ENCODE measurements at places on chromosomes 3 and 15. TPM values are rescaled to one million over a fixed set of nuclear protein-coding genes. Genes with fewer than 3 reads are reported as not detected.

The LMCD1 gene
- 22.4 TPM for total RNA-seq

The SI gene
- not detected for total RNA-seq

The TFDP2 gene
- 28.5 TPM for total RNA-seq

The KIF23 gene
- 48.6 TPM for total RNA-seq

The SLC22A13 gene
- total RNA-seq: 0.45 TPM

The TRH gene
- 2.5 TPM for total RNA-seq

The IL20RB gene
- total RNA-seq: 3.9 TPM

The DLG1 gene
- 49.6 TPM for total RNA-seq

The IL5RA gene
- total RNA-seq: not detected

The HRG gene
- total RNA-seq: not detected

The SGO1 gene
- 14.5 TPM for total RNA-seq

The IMPG2 gene
- 0.65 TPM for total RNA-seq

The WNT7A gene
- not detected for total RNA-seq

The SLC28A2 gene
- not detected for total RNA-seq

The TRPM1 gene
- total RNA-seq: not detected

The GOLGA8G gene
- total RNA-seq: not detected

The REC114 gene
- not detected for total RNA-seq

The CLRN1 gene
- not detected for total RNA-seq

The ZBTB11 gene
- total RNA-seq: 23.1 TPM

The MAPKBP1 gene
- total RNA-seq: 12.7 TPM

The SLC25A26 gene
- total RNA-seq: 30.8 TPM

The NEDD4 gene
- 34.3 TPM for total RNA-seq

The CYP11A1 gene
- 0.33 TPM for total RNA-seq

The FLNB gene
- 69.0 TPM for total RNA-seq

The ZNF385D gene
- 11.5 TPM for total RNA-seq

The CTXN2 gene
- not detected for total RNA-seq

The LRRIQ4 gene
- total RNA-seq: 0.09 TPM

The ARL8B gene
- total RNA-seq: 89.0 TPM

The GOLIM4 gene
- total RNA-seq: 50.0 TPM

The ARL6IP5 gene
- 108 TPM for total RNA-seq

The SCN11A gene
- 0.25 TPM for total RNA-seq

The AVEN gene
- total RNA-seq: 17.2 TPM

The TLR9 gene
- total RNA-seq: not detected

The VGLL3 gene
- total RNA-seq: 47.4 TPM

The GOLGA8J gene
- total RNA-seq: not detected

All from fibroblast of the aortic adventitia (primary cell).